ENCODE measurements at places on chromosomes 7 and 10. TPM values are rescaled to one million over a fixed set of nuclear protein-coding genes. Genes with fewer than 3 reads are reported as not detected.

The EPO gene
- total RNA-seq, result not detected

The CYP3A5 gene
- 4.6 TPM for total RNA-seq

The ATP6V0A4 gene
- not detected for total RNA-seq

The CYP26C1 gene
- total RNA-seq, result 0.85 TPM

The LIPJ gene
- total RNA-seq, result 0.13 TPM

- no peak for DNase-seq
These were observed 73.7 kb downstream of the ITIH5 start for GRCh38 chr10:7593063-7593462.

DNA sequence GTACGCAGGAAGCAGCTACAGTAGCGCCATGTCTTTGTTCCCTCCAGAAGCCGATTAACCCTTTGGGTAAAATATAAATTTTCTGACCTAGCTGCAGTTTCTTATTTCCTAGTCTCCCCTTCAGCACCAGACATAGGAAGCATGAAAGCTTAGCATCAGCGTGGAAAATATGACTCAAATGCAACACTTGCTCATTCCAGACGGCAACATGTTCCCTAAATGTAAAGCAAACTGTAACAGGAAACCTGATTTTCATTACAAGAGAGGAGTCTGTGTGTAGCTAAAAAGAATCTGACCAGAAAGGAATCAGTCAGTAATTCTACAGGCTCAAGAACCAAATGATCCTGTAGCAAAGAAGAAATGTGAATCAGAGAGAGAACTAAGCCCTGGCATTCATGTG is 219.2 kb downstream of the C7orf25 start:
- DNase-seq, result no peak

- DNase-seq, result no peak
These were observed 23.9 kb downstream of the ATP6V1F start for GRCh38 chr7:128886391-128887168.

DNA sequence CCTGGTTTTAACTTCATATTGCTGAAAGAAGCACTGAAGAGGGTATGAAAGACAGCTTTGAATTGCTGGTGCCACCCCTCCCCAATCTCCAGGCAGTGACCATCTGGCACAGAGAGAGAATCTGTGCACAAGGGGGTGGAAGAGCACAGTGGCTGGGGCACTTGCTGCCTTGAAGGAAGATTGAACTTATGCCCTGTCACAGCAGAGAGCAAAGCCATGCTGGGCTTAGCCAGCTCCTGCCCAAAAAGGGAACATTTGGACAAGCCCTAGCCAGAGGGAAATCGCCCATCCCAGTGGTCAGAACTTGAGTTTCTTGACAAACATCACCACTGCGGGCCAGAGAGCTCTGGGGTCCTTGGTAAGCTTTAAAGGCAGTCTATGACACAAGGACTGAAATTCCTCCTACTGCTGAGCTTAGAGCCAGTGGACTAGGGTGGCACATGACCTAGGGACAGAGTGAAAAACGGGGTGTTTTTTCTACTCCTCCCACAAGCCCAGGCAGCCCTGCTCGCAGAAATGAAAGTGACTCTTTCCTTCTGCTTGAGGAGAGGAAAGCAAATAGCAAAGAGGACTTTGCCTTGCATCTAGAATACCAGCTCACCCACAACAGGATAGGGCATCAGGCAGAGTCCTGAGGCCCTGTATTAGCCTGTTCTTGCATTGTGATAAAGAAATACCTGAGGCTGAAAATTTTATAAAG is 257.2 kb downstream of the CTNNA3 start:
- DNase-seq, result no peak

- no peak for DNase-seq
These were observed 2.2 kb downstream of the GPRIN2 start for GRCh38 chr10:46554166-46554781.

DNA sequence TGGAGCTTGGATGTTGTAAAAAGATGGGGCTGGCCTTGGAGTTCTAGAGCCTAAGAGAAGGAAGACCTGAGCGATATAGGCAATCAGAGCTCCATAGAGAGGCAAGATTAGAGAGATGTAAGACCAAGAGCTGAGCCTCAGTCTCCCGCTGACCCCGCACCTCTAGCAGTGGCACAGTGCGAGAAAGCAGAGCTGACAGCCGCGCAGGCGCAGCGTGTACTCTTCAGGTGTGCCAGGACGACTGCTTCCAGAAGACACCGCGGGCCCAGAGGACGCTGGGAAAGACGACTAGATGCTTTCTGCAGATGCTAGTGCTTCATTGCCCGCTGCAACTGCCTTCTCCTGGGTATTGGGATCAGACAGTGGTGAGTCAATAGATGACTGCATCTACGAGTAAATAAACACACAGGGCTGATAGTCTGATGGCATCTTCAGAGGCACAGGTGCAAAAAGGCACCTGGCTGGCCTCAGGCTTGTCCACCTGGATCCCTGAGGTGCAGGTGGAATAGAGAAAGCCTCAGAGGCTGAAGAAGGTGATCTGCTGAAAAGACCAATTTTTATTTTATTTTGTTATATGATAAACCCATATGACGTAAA is 38.1 kb upstream of the CCDC6 start:
- DNase-seq, result no peak

All from sciatic nerve (tissue), 2 donors.